ENCODE measurements at places on chromosomes 4 and X.

DNA sequence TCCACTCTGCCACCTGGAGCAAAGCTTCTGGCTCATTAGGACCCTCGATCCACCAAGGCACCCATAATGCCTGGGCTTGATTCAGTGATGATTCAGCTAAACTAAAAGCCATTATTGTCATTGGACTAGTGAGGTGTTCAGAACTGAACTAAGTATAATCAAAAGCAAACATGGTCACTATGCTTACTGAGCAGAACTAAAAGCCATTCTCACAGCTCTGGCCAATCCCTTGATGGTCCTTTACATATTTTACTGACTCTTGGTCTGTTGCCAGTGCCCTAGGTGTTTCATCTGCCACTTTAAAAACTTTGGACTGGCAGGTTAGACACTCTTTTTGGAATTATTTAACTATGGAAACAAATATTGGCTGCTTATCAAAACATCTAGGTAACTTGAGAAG, 703.5 kb downstream of the FAT4 start:
- no peak for DNase-seq

GRCh38 chrX:41293269-41293668, 40.7 kb upstream of the DDX3X start:
- DNase-seq, result no peak

GRCh38 chrX:107775000-107775733, 420 bp downstream of the TSC22D3 start:
- no peak for DNase-seq

- DNase-seq, result no peak
These were observed 12.2 kb downstream of the DOCK11 start for GRCh38 chrX:118507766-118508165.

- no peak for DNase-seq
These were observed 89.6 kb downstream of the RTL5 start for GRCh38 chrX:72041871-72042851.

DNA sequence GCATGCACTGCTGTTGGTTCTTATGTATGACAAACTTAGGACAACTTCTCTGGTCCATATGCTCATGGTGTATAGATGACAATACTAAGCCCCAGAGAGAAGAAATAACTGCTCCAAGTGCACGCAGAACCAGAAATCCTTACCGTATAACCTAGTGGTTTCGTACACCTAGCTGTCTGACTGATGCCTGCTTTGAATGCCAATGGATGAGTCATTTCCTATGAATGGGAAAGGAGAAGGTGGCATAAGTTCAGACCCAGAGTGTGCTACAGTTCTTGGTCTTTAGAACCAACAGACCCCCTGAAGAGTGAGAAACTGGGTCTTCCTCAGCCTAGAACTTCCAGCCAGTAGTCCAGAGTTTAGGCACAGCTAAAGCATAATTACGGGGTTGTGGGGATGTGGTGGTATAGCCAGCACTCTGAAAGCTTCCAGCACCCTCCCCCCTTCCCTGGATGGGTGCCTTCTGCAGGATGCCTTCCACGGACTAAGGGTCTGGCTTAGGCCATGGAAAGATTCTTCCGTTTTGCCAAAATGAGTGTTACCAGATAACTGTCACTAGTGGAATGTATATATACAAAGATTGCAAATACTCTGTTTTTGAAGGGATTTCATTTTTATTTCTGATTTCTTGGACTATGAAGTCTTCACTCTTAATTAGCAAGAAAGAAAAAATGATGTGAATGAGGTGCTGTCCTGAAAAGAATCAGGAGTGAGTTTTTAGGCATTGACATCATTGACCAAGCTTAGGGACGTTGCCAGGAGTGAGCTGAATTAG, 84.6 kb upstream of the PACRGL start:
- DNase-seq, result peak; percentile 18

DNA sequence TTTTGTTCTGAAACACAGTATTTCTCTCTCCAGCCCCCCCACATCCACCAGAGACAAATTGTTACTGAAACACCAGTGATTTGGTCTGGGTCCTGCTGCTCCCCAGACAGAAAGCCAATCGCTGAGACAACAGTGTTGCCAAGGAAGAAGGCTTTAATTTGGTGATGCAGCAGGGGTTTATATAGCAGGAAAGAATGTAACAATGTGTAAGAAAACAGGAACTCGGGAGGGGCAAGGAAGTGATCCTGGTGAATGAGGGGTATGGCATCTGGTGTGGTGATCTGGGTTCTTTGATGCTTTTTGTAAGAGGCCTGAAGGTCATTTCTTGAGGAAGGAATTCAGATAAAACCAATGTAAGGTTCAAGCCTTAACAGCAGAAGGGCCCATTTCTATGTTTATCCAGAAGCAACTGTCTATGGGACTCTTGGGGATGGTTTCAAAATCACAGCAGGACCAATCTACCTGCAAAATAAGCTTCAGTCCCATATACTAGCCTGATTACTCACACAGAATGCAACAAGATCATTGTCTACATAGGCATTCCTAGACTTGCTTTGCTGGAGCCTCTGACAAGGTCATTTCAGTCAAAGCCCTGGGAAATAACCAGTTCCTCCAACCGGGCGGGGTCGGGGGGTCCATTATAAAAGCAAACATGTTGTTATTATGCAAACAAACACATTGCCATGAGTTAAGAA, 445.2 kb upstream of the ZFP42 start:
- no peak for DNase-seq

Data from 8988T (cell line).